ENCODE measurements at places on chromosomes 7 and 10.

- no peak for DNase-seq
Measured at GRCh38 chr10:105679781-105680180, 1038.7 kb downstream of the SORCS3 start.

- DNase-seq = no peak
Measured at GRCh38 chr10:57314046-57314445, 953.0 kb upstream of the ZWINT start.

GRCh38 chr10:122519144-122519543 lies 41.4 kb upstream of the DMBT1 start:
- no peak for DNase-seq

DNA sequence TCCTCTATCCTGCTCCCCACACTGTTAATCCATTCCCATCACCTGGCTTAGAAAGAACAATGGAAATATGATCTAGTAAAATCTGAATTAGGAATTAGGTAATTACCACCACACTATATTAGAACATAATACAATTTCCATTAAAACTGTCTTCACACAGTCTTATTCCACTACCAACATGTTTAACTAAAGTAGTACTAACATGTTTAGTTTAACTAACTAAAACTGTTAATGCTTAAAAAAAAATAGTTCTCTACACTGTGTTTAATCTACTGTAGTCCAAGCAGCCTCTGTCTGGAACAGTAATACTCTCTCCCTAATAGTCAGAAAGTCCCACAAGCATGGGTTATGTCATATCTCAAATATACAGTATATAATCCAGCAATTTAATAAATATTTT lies 150.8 kb downstream of the SGMS1 start:
- DNase-seq = no peak

DNA sequence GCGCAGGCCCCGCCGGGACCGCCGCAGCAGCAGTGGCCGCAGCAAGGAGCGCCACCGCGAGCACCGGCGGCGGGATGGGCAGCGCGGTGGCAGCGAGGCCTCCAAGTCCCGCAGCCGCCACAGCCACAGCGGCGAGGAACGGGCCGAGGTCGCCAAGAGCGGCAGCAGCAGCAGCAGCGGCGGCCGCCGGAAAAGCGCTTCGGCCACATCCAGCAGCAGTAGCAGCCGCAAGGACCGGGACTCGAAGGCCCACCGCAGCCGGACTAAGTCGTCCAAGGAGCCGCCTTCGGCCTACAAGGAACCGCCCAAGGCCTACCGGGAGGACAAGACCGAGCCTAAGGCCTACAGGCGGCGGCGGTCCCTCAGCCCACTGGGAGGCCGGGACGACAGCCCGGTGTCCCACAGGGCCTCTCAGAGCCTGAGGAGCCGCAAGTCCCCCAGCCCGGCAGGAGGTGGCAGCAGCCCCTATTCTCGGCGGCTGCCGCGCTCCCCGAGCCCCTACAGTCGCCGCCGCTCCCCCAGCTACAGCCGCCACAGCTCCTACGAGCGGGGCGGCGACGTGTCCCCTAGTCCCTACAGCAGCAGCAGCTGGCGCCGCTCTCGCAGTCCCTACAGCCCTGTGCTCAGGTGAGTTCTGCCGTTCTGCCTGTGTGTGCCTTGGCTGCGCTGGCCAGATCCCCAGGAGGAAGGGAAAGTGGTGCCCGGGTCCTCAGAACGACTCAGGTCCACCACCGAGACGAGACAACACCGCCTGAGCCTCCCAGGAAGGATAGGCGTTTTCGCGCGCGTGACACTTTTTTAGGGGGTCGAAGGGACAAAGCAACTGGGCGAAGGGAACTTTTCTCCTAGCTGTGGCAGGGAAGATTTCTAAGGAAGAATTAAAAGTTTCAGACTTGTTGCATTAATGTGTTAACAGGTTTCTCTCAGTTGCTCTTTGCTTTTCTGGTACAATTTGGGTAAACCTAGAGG lies 1.5 kb downstream of the CDK13 start:
- DNase-seq = peak; percentile 56

DNA sequence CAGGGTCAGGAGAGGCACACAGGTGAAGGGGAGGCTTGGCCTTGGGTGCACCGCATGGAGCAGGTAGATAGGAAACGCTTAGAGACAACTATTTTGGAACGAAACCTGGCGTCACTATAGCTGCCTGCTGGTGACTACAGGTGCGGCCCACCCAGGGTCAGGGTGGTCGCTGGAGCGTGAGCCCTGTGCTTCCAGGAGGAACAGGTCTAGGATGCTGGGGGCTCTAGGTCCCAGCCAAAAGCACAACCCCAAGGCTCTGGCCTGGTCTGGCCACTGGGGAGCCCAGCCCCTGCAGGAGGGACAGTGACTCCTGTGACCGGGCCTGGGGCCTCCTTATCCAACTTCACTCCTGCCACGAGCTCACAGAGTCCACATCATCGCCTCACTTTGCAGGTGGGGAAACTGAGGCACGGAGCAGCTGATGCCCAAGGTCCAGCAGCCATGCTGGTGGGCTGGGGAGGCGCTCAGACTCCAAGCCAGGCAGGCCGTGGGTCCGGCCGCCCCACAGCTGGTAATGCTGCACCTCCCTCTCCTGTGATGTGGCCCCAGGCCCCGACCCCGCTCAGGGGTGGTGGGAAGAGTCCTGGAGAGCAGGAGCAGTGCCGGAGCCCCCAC lies 9.0 kb downstream of the LFNG start:
- DNase-seq = no peak

DNA sequence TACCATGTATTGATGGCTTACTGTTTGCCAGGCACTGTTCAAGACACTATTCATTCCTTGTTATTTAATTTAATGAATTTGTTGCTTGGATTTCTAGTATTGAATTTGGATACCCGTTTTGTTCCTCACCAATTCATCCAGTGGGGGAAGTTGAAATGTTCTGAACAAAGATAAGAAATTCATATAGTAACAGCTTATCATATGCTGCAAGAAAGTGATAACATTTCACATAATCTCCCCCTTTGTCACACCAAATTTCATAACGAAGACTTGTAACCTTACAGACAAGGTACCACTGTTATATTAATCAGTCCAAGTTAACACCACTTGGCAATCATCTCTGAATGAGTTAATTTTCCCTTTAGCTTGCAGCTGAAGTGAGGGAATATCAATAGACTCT lies 42.1 kb downstream of the SCIN start:
- DNase-seq = no peak

GRCh38 chr10:132206377-132206745 lies 19.6 kb downstream of the DPYSL4 start:
- DNase-seq = no peak

DNA sequence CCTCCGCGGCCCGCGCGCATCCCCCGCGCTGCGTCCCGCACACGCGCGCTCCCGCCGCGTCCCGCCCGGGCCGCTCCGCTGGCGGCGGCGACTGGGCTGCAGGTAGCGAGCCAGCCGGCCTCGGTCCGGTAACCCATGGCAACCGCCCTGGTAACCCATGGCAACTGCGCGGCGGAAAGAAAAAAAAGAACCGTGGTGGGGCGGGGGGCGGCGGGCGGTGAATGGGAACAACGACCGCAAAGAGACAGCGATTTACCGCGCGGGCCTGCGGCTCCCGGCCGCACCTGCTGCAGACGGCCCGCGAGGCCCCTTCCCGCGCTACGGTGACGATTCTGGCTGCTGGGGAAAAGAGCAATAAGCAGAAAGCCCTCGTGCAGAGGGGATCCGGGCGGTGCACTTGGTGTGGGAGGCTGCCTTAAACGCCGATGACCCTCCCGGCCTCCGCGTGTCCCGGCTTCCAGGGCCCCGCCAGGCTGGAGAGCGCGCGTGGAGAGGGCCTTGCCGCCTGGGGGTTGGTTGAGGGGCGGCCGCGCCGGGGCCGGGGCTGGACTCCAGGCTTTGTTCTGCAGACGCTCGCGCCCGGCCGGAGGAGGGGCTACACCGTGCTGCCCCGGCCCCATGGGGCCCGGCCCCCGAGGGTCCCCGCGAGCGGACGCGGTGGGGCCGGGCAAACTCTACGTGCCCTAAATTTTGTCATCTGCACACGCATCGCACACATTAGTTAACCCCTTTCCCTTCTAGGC lies 84.7 kb downstream of the SNX10 start:
- peak; percentile 23 for DNase-seq

GRCh38 chr7:130733931-130734814 lies at the start of gene KLF14:
Gene KLF14 (minus strand): TSS chr7:130734207. CDS start chr7:130734033, 174 bp downstream.
- peak; percentile 43 for DNase-seq

DNA sequence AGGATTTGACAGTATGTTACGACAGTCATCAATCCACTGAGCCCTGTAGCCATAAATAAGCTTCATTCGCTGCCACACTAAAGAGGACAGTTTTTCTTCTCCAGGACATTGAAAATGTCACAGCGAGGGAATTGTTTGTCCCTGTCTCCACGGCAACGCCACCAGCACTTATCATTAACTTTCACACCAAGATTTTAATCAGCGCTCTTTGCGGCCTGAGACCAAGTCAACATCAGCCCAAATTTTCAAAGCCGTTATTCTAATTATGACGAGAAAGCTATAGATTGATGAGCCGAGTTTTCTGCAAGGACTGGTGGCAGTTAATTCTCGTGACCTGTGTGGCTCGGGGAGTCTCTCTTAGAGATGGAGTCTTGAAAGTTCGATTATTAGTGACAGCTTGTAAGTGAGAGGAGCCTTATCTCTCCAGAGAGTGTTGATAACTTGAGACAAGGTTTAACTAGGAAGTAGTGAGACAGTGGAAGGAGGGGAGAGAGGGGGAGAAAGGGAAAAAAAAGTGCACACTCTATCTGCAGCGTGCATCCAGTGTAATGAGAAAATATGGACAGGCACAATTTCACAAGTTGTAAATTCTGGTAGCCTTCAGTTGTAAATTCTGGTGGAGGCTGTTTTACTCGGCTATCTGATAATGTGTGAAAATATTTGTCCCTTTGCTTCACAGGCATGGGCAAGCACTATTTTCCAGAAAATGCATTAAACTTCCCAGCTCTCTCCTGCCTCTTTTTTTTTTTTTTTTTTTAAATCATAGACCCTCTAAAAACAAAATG lies 473.3 kb downstream of the LRMDA start:
- DNase-seq = no peak

- no peak for DNase-seq
Measured at GRCh38 chr10:87925570-87925969, 62.1 kb downstream of the PTEN start.
